Mesendoderm (in vitro differentiated cells): ENCODE measurements at places on chromosomes 16 and 17.

DNA sequence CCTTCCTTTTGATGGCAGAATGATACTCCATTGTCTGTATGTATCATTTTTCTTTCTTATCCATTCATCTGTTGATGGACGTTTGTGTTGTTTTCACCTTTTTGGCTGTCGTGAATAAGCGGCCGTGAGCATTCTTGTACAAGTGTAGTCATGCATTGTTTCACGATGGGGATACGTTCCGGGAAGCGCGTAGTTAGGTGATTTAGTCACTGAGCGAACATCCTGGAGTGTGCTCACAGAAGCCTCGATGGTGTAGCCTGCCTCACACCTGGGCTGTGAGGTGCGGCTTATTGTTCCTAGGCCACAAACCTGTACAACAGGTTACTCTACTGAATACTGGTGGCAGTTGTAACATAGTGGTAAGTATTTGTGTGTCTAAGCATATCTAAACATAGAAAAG is 136.5 kb downstream of the CMIP start:
- no peaks in the 10 kb centered on the region for H3K36me3 ChIP-seq
- H3K27ac ChIP-seq: no peak overlapping the region
- H3K4me1 ChIP-seq: peaks cover 3% of the 10 kb centered on the region
- no peaks in the 10 kb centered on the region for H3K27me3 ChIP-seq
- no peak for DNase-seq
- no peak overlapping the region for H3K4me3 ChIP-seq

GRCh38 chr17:77456951-77457548 is 316.3 kb downstream of the SEC14L1 start:
- no peak overlapping the region for H3K4me3 ChIP-seq
- no peaks in the 10 kb centered on the region for H3K36me3 ChIP-seq
- peaks cover 8% of the 10 kb centered on the region for H3K4me1 ChIP-seq
- no peak for DNase-seq
- H3K27ac ChIP-seq: no peak overlapping the region

DNA sequence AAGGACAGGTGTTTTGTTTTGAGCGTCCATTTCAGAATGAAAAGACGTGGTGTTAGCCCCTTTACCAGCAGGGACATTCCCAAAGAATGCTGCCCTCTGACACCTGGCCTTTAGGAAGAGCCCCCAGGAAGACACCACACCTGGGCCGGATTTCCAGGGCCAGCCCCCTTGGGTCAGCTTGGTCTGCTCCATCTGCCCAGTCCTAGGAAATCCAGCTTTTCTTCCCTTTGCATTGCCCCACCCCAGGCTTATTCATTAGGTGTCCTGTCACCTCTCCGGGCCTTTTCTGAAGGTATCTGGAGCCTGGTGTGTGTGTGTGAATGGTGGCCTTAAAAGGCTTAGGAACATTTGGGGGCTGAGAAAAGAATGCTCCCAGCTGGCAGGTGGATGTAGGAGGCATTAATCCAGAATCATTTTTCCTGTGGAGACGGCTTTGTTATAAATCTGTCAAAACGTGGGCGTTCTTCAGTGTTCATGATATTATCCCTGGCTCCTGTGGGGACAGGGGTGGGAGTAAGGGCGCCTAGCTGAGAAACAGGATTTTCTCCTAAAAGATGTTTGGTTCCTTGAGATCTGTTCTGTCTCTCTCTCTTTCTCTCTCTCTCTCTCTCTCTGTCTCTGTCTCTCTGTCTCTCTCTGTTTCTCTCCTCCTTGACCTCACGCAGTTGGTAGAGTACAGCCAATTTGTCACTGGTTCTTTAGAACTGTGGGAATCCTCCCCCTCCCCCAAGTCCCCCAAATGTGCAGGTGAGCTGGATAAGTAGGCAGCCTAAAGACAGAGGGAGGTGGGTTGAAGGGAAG is 84.0 kb downstream of the NTN1 start:
- no peaks in the 10 kb centered on the region for H3K27me3 ChIP-seq
- H3K27ac ChIP-seq: no peak overlapping the region

DNA sequence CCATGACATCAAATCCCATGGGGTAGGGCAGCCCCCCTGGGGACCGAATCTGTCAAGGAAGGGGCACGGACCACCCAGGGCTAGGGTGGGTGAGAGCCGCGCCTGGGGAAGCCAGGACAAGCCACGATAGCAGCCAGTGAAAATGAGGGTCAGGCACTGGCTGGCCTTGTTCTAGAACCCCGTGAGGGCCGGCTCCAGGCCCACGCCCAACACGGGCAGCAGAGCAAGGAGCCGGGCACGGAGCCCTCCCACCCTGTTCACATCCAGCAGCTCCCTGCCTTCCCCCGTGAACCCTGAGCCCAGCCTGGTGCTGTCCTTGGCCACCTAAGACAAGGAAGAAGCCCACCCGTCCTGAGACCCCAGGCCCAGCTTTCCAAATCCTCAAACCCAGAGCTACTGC is 256.7 kb downstream of the PARN start:
- no peak overlapping the region for H3K4me3 ChIP-seq
- H3K27me3 ChIP-seq: no peaks in the 10 kb centered on the region
- no peak overlapping the region for H3K27ac ChIP-seq
- H3K4me1 ChIP-seq: no peaks in the 10 kb centered on the region
- no peak for DNase-seq

- H3K4me1 ChIP-seq: no peaks in the 10 kb centered on the region
- no peak for DNase-seq
- no peak overlapping the region for H3K4me3 ChIP-seq
- no peaks in the 10 kb centered on the region for H3K27me3 ChIP-seq
- no peak overlapping the region for H3K27ac ChIP-seq
These were observed 39.5 kb downstream of the DYNLRB2 start for GRCh38 chr16:80580109-80580832.

- no peaks in the 10 kb centered on the region for H3K36me3 ChIP-seq
- no peaks in the 10 kb centered on the region for H3K27me3 ChIP-seq
- no peak overlapping the region for H3K27ac ChIP-seq
- no peak for DNase-seq
These were observed 48.0 kb upstream of the ZCCHC14 start for GRCh38 chr16:87540897-87541146.

DNA sequence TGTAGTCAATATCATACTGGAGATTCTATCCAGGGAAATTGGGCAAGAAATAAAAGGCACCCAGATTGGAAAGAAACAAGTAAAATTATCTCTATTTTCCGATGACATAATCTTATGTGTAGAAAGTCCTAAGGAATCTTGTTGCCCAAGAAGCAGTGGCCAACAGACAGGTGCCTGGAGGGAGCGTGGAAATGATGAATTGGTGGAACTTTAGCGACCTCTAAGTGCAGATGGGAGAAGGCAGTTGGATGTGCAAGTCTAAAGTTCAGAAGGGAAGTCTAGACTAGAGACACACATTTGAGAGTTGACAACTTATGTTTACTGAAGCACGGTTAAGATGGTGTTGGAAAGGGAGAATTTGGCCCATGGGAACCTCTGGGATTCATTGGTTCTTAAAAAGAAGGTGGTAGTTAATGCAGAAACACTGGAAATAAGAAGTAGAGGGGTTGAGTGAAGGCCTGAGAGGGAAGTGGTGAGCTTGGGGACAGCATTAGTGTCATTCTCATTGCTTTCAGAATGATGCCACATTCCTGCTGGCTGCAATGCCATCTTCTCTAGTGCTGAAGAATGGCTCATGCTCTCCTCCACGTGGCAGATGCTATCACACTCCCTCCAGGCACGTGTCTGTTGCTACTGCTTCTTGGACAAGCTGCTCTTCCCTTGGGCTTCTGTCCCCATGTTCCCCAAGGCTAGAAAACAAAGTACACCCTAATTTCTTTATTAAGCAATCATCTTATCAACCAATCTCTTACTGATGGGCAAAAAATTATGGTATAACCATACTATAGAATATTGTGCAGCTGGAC is 24.0 kb downstream of the TAT start:
- no peaks in the 10 kb centered on the region for H3K27me3 ChIP-seq
- no peaks in the 10 kb centered on the region for H3K36me3 ChIP-seq
- peak; percentile 41 for DNase-seq
- H3K4me1 ChIP-seq: no peaks in the 10 kb centered on the region

GRCh38 chr17:6755731-6756184 is at the start of gene XAF1:
XAF1 (plus strand) TSS chr17:6756046; CDS start chr17:6756079, 33 bp downstream.
- H3K36me3 ChIP-seq: no peaks in the 10 kb centered on the region
- H3K4me3 ChIP-seq: no peak within 1 kb of the TSS
- H3K4me1 ChIP-seq: peaks cover 2% of the 10 kb centered on the region
- H3K27ac ChIP-seq: no peak within 1 kb of the TSS
- no peak for DNase-seq
- H3K27me3 ChIP-seq: no peaks in the 10 kb centered on the region

DNA sequence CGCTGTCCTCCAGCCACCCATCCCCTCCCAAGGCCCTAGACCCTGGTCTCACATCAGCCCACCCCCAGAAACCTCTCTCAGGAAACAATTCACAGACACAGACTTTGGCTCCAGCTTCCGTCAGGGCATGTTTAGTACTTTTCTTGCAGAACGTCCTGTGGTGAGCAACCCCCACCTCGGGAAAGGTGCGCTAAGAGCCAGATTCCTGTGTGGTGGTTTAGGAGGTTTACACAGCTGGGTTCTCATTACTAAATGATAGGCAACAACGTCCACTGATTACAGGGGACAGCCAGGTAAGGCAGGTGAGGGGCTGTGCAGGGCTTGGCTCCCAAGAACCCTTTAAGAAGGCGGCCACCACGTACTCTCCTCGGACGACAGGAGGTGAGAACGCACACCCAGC is 29.3 kb downstream of the KIFC3 start:
- H3K27me3 ChIP-seq: no peaks in the 10 kb centered on the region
- DNase-seq: no peak
- H3K27ac ChIP-seq: no peak overlapping the region
- peaks cover 13% of the 10 kb centered on the region for H3K36me3 ChIP-seq
- H3K4me1 ChIP-seq: peaks cover 12% of the 10 kb centered on the region

DNA sequence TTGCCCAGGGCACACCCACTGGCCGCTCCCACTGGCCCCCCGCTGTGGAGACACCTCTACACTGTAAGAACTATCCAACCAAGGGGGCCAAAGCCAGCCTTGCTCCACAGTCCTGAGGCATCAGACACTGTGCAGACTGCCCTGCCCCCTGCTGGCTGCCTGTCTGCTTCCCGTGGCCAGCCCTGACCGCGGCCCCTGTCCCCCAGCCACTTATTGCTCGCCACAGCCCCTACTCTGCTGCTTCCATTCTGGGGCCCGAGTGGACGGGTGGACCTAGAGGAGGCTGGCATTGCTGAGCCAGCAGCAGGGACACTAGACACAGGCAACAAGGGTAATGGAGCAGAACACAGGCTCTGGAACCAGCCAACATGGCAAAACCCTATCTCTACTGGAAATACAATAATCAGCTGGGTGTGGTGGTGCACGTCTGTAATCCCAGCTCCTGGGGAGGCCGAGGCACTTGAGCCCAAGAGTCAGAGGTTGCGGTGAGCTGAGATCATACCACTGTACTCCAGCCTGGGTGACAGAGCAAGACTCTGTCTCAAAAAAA is 19.7 kb upstream of the LRRC37A3 start:
- H3K4me3 ChIP-seq: no peak overlapping the region
- peak; percentile 75 for DNase-seq
- H3K27me3 ChIP-seq: no peaks in the 10 kb centered on the region
- no peak overlapping the region for H3K27ac ChIP-seq
- no peaks in the 10 kb centered on the region for H3K36me3 ChIP-seq

DNA sequence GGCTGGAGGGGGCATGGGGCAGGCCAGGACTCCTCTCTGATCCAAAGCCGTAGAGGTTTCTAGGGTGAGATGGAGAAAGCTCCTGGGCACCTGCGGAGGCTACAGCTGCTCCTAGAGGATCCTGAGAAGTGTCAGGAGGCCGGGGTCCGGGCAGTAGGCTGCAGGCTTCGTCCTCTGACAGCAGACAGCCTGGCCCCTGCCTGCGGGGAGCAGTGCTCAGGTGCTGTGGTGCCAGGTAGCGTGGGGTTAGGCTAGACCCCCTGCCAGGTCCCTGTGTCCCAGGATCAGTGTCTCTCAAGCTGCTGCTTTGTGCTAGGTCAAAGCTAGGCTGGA is 1.5 kb upstream of the MRPS34 start:
- H3K36me3 ChIP-seq: no peaks in the 10 kb centered on the region
- H3K27ac ChIP-seq: no peak overlapping the region
- H3K4me1 ChIP-seq: no peaks in the 10 kb centered on the region
- no peak for DNase-seq

DNA sequence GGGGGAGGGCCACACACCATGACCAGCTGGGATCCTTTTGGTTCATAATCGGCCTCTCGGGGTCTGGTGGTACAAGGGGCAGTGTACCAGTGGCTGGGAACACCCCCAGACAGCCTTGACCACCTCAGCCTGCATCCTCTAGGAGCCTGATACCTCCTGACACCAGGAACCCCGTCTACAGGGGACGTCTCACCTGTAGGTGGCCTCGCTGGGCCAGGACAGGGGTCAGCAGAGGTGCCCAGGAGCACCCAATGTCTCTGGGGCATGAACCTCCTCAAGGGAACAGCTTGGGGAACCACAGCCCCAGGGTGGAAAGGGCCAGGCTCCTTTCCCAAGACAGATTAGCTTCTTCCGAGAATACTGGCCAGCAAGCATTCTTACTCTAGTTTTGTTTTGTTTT is 2.5 kb upstream of the METRNL start:
- H3K4me3 ChIP-seq: no peak overlapping the region
- H3K36me3 ChIP-seq: no peaks in the 10 kb centered on the region
- peaks cover 11% of the 10 kb centered on the region for H3K27me3 ChIP-seq

- no peak overlapping the region for H3K27ac ChIP-seq
- H3K4me1 ChIP-seq: peaks cover 3% of the 10 kb centered on the region
- H3K4me3 ChIP-seq: no peak overlapping the region
- H3K36me3 ChIP-seq: no peaks in the 10 kb centered on the region
- no peaks in the 10 kb centered on the region for H3K27me3 ChIP-seq
- DNase-seq: no peak
These were observed 12.5 kb upstream of the DPEP1 start for GRCh38 chr16:89600956-89601355.

- no peak for DNase-seq
- H3K27me3 ChIP-seq: no peaks in the 10 kb centered on the region
- no peaks in the 10 kb centered on the region for H3K36me3 ChIP-seq
- H3K27ac ChIP-seq: no peak overlapping the region
- peaks cover 2% of the 10 kb centered on the region for H3K4me1 ChIP-seq
These were observed 17.0 kb downstream of the MYL4 start for GRCh38 chr17:47225911-47226688.

DNA sequence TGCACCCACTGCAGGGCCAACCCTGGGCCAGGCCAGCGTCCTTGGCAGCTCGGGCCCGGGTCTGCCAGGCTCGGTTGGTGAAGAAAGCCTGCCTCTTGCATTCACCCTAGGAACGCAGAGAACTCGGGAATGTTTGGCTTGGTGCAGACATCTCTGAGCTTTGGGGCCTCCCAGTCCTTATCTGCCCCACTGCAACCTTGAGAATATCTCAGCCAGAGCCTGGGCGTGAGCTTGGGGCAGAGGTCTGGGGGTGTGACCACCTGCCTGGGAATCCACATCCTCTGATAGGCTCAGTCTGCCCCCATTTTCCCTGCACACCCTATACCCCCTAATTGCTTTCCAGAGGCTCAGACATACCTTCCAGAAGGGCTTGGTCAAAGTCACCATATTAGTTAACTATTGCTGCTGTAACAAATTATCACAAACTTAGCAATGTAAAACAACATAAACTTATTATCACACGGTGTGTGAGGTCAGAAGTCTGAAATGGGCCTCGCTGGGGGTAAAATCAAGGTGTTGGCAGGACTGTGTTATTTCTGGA is 30.7 kb upstream of the ZNF423 start:
- peaks cover 5% of the 10 kb centered on the region for H3K4me1 ChIP-seq
- H3K36me3 ChIP-seq: no peaks in the 10 kb centered on the region
- DNase-seq: peak; percentile 37
- no peak overlapping the region for H3K27ac ChIP-seq
